ENCODE measurements at places on chromosomes 13 and 19.

- DNase-seq: no peak
Measured at GRCh38 chr13:95710313-95710712, 33.4 kb downstream of the DNAJC3 start.

DNA sequence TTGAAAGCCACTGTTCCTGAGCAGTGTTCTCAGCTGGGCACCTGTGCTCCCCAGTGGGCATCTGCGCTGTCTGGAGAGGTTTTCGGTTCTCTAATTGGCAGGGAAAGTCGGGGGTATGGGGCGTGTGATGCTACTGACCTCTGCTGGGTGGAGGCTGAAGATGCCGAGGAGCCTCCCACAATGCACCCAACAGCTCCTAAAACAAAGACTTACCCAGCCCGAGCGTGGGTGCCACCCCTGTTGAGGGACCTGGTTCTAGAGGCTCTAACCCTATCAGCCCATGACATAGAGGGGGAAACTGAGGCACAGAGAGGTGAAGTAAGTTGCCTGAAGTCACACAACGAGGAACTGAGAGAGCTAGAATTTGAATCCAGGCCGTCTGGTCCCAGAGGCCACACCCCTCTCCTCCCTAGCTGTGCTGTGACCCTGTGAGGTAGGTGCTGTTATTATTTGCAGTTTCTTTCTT is 2.3 kb downstream of the SPACA4 start:
- DNase-seq: no peak

DNA sequence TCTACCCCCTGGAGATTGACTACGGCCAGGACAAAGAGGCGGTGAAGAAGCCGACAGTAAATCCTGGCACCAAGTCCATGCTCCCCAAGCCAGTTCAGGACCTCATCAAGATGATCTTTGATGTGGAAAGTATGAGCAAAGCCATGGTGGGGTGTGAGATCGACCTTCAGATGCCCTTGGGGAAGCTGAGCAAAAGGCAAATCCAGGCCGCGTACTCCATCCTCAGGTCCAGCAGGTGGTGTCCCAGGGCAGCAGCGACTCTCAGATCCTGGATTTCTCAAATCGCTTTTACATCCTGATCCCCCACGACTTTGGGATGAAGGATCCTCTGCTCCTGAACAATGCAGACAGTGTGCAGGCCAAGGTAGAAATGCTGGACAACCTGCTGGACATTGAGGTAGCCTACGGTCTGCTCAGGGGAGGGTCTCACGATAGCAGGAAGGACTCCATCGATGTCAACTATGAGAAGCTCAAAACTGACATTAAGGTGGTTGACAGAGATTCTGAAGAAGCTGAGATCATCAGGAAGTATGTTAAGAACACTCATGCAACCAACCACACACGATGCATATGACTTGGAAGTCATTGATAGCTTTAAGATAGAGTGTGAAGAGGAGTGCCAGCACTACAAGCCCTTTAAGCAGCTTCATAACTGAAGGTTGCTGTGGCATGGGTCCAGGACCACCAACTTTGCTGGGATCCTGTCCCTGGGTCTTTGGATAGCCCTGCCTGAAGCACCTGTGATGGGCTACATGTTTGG is 24.0 kb upstream of the ANKRD10 start:
- no peak for DNase-seq

DNA sequence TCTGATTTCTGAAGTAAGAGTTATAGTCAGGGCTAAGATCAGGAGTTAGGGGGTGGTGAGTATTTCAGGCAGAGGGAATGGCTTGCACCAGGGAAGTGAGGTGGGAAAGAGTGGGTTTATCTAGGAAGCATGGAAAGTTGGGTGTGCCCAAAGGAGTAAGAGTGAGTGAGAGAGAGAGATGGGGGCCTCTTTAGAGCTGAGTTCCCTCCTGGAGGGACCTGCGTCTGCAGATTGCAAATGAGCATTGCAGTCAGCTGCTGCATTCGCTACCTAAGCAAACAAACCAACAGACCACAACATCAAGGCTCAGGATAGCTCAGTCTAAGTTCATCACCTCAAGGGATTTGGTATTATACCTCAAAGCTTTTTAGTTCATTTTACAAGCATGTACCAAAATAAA is 405.8 kb downstream of the FGF9 start:
- no peak for DNase-seq

DNA sequence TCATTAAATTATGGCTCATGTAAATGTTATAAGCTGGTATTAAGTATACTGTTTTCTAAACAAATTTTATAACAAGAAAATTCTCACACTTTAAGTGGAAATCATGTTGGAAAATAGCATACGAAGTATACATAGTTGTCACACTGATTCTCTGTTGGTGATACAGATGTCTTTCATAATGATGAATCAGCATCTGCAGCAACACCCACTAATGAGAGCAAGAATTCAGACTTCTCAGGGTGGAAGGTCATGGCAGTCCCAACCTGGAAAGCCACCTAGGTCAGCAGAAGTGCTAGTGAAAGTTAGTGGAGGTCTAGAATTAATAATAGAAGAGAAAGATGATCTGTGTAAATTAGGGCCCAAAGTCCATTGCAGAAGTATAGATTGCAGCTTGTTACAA is 719.7 kb upstream of the MIR17HG start:
- no peak for DNase-seq

DNA sequence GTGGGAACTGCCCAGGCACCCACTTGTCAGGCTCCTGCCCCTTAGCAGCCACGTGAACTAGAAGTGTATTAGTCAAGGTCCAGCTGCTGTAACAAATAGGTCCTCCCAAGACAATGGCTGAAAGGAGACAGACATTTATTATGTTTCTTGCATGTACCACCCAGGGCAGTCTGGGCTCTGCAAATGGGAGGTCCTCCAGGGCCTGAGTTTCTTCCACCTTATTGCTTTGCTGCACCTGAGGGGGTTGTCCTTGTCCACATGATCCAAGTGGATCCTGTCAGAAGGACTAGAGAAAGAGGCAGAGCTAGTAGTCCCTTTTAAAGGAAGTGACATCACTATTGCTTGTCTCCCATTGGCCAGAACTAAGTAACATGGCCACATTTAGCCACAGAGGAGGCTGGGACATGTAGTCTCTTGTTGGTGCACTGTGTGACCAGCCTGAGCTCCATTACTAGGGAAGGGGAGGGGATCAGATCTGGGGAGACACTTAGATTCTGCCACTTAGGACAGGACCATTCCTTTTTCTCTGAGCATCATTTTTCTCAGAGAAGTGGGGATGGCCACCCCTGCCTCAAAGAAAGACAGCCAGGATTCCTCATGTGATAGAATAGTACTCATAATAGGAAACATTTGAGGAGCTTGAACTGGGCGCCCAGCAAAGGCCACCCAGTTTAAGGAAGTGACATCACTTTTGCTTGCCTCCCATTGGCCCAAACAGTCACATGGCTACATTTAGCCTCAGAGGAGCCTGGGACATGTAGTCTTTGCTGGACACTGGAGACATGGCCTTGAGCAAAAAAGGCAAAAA is 15.1 kb downstream of the CC2D1A start:
- DNase-seq: no peak

DNA sequence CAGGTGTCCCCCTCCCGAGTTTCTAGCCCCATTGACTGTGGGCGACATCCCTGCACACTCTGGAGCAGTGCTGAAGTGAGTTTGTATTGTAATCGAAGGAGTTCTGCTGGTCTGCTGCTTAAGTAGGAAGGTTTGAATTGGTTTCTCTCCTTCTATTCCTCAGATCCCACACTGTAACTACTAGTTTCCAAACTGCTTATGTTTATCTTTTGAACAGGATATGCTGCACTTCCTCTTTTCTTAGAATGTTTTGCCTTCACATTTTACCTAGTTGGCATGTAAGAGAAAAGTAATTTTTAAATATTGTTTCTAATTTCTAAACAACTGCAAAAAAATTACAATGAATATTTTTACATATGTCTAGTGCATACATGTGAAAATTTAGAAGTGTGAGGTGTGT is 511.8 kb downstream of the KLF12 start:
- no peak for DNase-seq

DNA sequence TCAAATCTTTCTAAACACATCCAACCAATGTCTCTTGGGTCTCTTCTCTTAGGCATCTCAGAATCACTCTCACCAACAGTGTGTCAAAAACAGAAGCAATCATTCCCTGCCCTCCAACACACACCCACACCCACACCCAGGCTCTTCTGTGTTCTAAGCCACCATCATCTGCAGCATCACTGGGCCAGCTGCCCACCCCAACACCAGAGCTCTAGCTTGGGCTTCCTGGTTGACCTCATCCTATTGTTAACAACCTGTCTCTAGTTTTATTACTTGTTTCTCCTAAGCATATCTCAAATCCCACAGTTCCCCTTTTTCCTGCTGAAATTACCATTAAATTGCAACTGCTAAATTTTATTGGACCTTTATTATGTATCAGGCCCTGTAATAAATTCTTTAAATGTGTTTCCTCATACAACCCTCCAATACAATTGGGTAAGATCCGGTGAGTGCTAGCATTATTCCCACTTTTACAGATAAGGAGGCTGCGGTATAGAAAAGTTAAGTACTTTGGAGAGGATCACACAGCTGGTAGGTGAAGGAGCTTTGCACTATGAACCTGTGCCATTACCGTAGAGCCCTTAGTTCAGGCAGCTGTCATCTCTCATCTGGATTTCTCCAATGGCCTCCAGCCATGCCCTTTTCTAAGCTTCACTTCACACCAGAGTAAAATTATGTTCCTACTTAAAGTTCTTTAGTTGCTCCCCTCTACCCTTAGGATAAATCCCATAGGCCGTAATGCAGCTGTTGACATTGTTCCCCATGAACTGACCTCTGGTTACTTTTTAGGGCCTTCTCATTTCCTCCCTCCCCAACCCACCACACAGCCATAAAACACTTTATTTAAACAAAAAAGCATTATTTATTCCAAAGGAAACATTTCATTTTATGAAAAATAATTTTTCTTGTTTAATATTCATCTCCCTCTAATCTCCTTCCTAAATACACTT is 227.7 kb downstream of the B3GLCT start:
- DNase-seq: no peak

DNA sequence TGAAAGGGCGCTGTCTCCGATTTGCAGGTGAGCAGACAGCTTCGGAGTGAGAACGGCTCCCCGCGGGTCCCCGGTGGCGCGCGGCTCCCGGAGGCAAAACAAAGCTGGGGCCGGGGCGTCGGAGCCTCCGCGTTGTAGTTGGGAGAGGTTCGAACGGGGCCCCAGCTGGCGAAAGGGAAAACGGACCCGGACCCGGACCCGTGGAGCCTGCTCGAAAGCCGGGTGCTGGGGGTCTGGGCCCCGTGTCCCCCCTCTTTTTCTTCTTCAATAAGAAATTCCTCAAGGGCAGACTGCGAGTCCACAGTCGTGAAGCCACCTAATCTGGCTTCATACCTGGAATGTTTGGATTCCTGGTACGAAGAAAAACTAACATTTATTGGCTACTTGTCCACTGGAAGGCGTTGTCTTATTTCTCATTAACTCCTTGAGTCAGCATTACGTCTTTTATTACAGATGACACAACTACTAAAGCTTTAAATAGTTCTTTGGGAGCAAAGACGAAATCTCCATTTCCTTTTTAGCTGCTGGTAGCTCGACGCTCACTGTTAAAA is 632 bp upstream of the MTIF3 start:
- DNase-seq: no peak

DNA sequence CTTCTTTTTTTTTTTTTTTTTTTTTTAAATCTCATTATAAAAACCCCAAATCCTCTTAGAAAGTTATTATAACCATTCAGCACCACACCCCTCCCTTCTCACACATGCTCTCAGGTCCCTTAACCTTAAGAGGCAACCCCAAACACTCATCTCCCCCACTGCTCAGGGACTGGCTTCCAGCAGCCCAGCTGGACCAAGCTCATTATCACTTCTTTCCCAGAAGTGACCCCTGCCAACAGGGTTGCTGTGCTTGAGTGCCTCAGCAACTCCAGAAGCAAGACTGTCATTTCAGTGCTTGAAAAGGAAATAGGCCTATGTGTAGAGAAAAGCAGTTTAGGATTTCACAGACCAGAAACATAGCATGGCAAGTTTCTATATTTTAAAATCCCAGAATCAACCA is 84.3 kb downstream of the SLAIN1 start:
- no peak for DNase-seq

DNA sequence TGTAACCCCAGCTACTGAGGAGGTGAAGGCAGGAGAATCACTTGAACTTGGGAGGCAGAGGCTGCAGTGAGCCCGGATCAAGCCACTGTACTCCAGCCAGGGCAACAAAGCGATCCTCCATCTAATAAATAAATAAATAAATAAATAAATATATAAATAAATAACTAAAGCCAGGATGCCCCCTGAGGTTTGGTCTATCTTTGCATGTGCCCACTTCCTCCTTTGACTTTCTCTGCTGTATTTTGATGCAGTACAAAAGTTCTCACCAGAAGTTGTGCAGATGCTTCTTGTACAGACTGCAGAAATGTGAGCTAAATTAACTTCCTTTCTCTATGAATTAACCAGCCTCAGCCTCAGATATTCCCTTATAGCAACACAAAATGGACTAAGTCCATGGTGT is 6.5 kb upstream of the N4BP2L2 start:
- DNase-seq: no peak

DNA sequence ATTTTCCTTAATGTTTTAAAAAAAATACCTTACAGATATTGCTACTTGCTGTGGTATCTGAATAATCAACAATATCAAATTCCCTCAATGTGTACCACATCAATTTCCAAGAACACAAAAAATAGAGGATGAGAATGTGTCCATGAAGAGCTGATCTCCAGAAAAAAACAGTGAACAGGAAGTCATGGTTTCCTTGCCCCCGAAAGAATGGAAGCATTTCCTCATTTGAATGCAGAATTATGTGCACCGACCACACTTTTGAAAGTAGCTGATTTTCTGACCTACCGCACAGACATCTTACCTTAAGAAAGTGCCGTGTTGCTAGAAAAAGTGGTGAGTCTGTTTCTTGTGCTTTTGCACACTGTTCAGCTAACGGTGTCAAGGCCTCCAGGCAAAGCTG is 13.4 kb upstream of the EEF1AKMT1 start:
- DNase-seq: no peak

- DNase-seq: no peak
Measured at GRCh38 chr13:71018995-71019394, 848.0 kb downstream of the DACH1 start.

DNA sequence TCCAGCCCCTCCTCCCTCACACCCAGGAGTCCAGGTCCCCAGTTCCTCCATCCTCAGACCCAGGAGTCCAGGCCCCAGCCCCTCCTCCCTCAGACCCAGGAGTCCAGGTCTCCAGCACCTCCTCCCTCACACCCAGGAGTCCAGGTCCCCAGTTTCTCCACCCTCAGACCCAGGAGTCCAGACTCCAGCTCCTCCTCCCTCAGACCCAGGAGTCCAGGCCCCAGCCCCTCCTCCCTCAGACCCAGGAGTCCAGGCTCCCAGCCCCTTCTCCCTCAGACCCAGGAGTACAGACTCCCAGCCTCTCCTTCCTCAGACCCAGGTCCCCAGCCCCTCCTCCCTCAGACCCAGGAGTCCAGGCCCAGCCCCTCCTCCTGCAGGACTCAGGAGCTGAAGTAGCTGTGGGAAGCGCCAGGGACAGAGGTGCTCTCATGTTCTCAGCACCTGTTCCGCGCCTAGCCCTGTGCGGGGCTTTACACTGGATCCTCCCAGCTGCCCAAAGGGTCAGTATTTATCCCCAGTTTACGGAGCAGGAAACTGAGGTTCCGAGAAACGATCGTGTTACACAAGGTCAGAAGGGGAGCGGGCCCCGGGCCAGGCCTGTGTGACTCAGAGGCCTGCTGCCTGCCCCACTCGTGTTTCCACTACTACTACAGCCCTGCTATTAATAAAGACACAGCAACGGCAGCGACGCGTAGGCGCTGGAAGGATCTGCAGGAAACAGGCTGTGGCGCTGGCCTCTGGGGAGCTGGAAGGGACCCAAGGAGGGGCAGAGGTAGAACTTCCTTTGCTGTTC is 1.7 kb upstream of the SBK3 start:
- DNase-seq: no peak

- no peak for DNase-seq
Measured at GRCh38 chr19:41930926-41931592, 2.8 kb upstream of the ERFL start.

Measured in stimulated activated CD4-positive, alpha-beta T cell treated with anti-CD3 and anti-CD28 coated beads, Interleukin-12 subunit alpha, Interleukin-12 subunit beta, amount 100 ng/mL, for 24 hours (primary cell).